ENCODE measurements at places on chromosomes 11 and 22. TPM values are rescaled to one million over a fixed set of nuclear protein-coding genes. Genes with fewer than 3 reads are reported as not detected.

- no peak for DNase-seq
Measured at GRCh38 chr11:70174547-70175235, 28.4 kb upstream of the FADD start.

DNA sequence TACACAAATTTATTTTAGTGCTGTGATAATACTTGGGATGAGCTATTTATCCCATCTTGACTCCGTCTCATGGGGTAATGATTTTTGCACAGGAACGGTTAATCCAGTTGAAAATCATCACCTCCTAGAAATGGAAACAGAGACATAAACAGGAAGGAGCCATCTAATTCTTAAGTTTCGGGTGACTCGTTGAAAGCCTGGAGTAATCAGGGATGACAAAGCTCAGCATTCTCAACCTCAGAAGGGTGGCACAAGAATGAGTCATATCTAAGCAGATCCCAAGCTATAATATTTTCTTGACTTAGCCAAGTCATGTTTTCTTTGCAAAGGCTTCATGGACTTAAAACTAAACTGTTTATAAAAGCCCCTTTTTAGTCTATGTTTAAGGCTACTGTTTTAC, 280.8 kb upstream of the CCDC90B start:
- no peak for DNase-seq

DNA sequence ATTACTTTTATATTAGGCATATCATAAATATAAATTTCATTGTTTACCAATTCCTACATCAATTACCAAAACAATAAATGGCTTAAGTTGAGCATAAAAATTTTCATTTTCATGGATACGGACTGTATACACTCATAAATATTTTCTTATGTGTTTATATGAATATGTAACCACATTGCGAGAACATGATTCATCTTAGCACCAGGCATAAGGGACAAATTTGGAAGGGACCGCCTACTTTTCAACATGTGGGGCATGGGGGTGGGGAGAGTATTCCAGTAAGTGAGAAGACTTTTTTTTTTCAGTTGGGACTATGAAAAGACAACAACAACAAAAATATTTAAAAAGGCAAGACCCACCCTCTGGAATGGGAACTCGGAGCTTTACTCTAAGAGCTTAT, 296.1 kb downstream of the RAB38 start:
- no peak for DNase-seq

Gene FAR1
- total RNA-seq, result 29.6 TPM

- DNase-seq, result no peak
Measured at GRCh38 chr11:34910817-34911216, 5.4 kb downstream of the APIP start.

Gene MMP27
- not detected for total RNA-seq

Gene OR10A5
- not detected for total RNA-seq

Gene VPS11
- total RNA-seq, result 17.4 TPM

Gene FLRT1
- total RNA-seq, result 0.05 TPM

Gene OR8U1
- total RNA-seq, result not detected

GRCh38 chr11:43941257-43941994, 1.0 kb upstream of the C11orf96 start:
- DNase-seq, result no peak

GRCh38 chr11:75142714-75143419, 8.0 kb upstream of the SLCO2B1 start:
- DNase-seq, result no peak

Gene DLG2
- total RNA-seq, result 5.5 TPM

GRCh38 chr11:122068141-122068540, 47.9 kb downstream of the BLID start:
- no peak for DNase-seq

- DNase-seq, result no peak
Measured at GRCh38 chr22:25114369-25115362, 85.0 kb upstream of the CRYBB3 start.

GRCh38 chr11:28793282-28793738, 685.1 kb downstream of the METTL15 start:
- no peak for DNase-seq

GRCh38 chr11:128419012-128419767, 168.2 kb downstream of the ETS1 start:
- no peak for DNase-seq

DNA sequence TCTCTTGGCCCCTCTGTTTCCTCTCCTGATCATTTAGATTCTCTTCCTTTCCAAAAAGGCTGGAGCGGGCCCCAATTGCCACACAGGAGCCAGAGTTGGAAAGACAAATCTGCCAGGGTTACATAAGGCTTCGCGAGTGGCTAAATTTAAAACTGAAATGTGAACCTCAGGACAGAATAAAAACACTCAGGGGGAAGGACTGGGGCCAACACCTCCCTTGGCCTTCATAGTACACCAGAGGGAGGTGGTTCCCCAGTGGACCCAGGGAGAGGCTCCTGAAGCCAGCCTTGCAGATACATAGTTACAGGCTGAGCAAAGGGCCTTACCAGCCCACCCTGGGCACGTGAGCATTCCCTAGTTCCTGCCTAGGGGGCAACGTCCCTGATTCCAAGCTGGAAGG, 150.1 kb downstream of the MN1 start:
- no peak for DNase-seq

Gene USP47
- 38.2 TPM for total RNA-seq

- no peak for DNase-seq
Measured at GRCh38 chr11:60971520-60971919, at the start of gene CD6. CD6 (plus strand) TSS chr11:60971680; CDS start chr11:60971866, 186 bp downstream.

- no peak for DNase-seq
Measured at GRCh38 chr22:43854121-43854785, 8.1 kb downstream of the SULT4A1 start.

Gene INPP5J
- 0.17 TPM for total RNA-seq

Measured in liver (tissue), 10 donors.